Hematopoietic multipotent progenitor cell treated with erythropoietin and hydrocortisone succinate and interleukin-3 and kit ligand, for 4 days (in vitro differentiated cells): ENCODE measurements at places on chromosomes 1 and 21.

- DNase-seq = no peak
These were observed 21.0 kb upstream of the SPATA6 start for GRCh38 chr1:48493041-48493440.

GRCh38 chr1:64167176-64167575 lies 36.2 kb upstream of the UBE2U start:
- no peak for DNase-seq

- DNase-seq = no peak
These were observed 11.4 kb upstream of the SPATC1L start for GRCh38 chr21:46195595-46196195.

DNA sequence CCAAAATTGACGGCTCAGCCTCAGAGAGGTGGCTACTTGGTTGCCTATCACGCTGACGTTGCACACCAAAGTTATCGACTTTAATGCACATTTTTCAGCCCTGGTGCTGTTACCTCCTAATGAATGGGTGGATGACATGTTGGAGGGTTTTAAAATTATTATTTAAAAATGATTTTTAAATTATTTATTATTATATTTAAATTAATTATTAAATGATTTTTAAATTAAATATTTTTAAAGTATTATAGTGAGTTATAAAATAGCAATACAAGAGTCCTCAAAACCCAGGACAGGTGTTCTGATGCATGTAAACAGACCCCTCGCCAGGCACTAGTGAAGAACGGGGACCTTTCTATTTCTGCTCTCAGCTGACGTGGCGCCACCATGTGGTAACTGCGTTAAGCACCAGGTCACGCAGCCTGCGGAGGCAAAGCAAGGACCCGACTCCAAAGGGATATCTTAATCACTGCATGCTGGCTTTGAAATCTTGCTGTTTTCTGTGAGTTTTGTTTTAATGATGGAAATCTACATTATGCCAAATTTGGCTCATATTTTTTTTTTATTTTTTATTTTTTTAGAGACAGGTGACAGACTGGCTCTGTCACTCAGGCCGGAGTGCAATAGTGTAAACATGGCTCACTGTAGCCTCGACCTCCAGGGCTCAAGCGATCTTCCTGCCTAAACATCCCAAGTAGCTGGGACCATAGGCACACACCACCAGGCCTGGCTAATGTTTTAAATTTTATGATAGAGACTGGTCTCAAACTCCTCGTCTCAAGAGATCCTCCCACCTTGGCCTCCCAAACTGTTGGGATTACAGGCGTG lies 22.6 kb downstream of the CASP9 start:
- peak; percentile 84 for DNase-seq

GRCh38 chr1:208521534-208521933 lies 277.4 kb upstream of the PLXNA2 start:
- DNase-seq = no peak

DNA sequence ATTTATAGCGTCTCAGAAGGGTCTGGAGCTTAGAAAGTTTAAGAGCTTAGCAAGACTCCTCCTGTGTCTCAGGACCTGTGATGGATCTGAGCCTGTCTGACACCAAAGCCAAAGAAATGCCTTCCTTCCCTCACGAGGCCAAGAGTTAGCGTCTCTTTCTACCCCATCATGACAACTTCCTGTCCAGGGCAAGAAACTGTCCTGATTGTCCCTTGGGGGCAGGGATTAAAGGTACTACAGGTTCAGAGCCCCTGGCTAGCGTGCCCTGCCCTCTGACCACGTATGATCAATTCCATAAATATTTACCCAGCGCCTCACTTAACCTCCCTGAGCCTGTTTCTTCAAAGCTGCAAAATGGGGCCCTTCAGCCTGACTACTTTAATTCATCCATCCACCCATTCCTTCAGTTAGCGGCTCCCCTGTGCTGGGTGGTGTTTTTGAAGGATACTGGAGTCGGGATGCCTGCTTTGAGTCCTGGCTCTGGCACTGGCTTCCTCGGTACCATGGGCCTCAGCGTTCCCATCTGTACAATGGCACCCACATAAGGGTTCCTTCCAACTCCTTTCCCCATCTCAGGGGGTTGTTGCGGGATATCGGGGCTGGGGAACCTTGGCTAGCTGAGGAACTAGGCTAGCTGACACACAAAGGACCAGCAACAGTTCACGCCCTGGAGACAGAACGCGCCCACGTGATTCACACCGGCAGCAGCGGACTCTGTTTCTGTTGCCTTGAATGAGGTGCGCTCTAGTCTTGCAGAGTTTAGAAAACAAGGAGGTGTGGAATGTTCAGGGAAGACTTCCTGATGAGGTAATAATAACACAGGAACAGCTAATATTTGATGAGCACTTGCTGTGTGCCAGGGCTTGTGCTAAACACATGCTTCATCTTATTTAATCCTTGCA lies 23.0 kb upstream of the EPHA2 start:
- no peak for DNase-seq

DNA sequence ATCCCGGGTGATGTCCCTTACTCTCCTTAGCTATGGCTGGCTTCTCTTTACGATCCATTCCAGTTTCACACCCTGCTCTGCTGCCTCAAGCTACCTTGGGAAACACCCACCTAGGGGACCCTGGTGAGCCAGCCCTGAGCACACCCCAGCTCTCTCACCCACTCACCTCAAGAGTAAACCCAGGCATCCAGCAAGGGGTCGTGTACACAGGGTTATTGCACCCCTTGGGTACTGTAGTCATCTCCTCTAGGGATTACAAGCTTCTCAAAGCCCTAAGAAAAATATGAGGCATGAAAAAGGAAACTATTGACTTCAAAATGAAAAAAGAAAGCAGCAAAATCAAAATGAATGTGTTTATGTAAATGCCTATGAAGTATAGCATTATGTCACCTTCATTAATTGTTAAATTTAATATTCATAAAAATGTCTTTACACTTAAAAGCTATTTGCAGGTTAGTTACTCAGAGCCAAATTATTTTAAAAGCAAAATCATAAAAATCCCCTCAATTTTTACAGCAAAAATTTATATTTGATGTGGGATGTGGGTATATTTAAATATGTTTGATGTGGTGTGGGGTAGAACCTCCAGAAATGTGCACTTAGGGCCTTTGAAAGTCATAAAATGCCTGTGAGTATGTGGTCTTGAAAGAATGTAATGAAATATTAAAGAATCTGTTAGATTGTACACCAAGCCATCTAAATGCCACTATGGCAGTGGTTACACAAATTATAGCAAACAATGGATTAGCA lies 190.3 kb downstream of the C1orf94 start:
- DNase-seq = no peak
